KBM-7 (cell line): ENCODE measurements at places on chromosomes 4 and X.

DNA sequence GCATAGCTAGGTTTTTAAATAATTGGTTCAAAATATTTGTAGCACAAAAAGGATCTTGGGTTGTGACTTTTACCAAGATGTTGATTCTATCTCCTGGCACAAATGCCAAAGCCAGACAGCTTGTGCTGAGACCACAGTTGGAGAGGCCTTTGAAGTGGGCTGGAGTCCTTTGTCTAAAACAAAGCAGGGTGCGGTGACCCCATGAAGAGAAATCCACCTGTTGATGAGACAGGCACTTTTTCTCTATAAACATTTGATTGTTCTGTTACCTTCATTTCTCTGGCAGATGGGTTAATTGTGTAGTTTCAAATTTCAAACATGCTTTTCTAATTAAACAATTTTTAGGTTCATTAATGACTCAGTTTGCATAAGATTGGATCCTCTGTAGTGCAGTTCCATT lies 56.7 kb downstream of the STOX2 start:
- no peak for DNase-seq

- DNase-seq = peak; percentile 86
These were observed 329.5 kb downstream of the GRIA2 start for GRCh38 chr4:157550028-157550427.

DNA sequence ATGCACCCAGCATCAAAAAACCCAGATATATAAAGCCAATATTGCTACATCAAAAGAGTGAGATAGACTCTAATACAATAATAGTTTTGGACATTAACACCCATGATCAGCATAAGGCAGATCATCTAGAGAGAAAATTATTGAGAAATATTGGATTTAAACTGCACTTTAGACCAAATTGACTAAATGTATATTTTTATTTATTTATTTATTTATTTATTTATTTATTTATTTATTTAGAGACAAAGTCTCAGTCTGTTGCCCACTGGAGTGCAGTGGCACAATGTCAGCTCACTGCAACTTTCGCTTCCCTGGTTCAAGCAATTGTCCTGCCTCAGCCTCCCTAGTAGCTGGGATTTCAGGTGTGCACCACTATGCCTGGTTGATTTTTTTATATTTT lies 193.0 kb downstream of the KLHL4 start:
- no peak for DNase-seq

GRCh38 chr4:145352438-145353145 lies 129.1 kb upstream of the SMAD1 start:
- DNase-seq = no peak

- DNase-seq = no peak
These were observed 411.4 kb downstream of the INPP4B start for GRCh38 chr4:142434519-142435224.

- no peak for DNase-seq
These were observed 4.1 kb upstream of the EPGN start for GRCh38 chr4:74304095-74304625.

DNA sequence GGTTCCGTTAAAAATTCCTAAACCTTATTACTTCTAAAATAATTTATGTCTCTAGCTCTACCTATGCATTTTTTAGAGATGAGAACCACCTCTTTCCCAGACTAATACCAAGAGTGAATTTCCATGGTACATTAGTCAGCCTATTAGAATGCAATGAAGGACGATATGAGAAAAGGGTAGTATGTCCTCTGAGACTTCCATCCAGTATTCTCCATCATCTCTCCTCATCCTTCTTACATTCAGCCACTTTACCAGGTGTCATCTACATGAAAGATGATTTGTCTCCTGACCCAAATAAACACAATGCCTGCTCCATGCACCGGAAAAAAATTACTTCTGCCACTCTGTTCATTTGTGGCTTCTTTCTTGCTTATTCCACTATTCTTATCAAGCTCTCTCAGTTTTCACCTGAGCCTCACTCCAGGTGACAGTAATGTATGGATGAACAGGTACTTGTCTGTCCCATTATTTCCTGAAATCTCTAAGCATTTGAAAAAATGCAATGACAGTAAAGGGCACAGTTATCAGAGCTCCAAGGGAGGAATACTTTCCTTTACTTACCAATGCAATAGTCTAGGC lies 97.9 kb downstream of the MAB21L2 start:
- DNase-seq = no peak

GRCh38 chrX:13778916-13779315 lies 38.0 kb downstream of the GPM6B start:
- DNase-seq = no peak

DNA sequence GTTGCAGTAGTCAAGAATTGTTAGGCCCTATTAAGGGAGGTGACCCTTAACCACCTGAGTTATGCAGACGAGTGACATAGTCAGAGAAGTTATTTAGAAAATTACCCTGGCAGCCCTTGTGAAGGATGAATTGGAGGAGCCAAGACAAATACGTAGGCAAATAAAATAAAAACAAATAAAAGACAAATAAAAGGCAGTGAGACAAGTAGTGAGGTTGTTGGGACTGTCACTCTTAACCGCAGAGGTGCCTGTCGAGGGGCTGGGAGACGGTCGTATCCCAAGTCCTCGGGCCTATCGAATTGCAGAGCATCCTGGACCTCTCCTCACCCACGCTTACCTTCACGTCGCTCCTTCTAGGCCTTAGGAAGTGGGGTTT lies 58.0 kb upstream of the ZC4H2 start:
- no peak for DNase-seq
